Stimulated activated CD8-positive, alpha-beta memory T cell treated with anti-CD3 and anti-CD28 coated beads, Interleukin-7, amount 100 ng/mL, for 1 hour (primary cell): ENCODE measurements at places on chromosomes 5 and 9.

GRCh38 chr5:133494232-133494922 lies 118.0 kb downstream of the FSTL4 start:
- DNase-seq: no peak

- no peak for DNase-seq
These were observed 138.8 kb downstream of the KDM4C start for GRCh38 chr9:6896562-6896961.

DNA sequence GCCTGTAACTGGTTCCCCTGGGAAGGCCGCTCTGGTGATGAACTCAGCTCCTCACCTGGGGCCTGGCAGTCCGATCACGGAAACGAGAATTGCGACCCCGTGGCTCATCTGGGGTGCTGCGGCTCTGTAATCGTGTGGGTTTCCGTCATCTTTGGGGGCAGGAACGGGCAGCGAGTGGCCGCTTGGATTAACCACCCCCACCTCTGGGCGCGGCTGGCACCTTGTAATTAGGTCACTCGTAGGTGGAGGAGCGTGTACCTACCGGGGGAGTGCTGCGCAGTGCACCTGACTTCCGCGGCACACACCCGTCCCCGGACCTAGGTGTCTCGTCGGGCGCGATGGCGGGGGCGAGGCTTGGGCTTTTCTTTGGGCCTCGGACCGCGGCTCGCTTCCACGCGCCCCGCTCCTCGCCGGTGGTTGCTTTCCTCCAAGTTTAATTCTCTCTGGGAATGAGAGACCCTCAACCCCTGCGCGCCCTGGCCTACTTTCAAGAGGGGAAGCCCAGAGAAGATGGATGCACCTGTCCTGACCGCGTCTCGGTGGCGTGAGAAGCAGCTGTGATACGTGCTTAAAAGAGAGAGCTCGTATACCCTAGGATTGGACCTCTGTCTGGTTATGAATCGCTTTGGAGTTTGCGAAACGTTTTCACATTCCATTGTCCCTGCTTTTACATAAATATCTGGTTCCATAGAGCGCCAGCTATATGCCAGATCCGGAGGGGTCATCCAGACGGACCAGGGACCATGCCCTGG lies 744 bp upstream of the PPP2CA start:
- no peak for DNase-seq

DNA sequence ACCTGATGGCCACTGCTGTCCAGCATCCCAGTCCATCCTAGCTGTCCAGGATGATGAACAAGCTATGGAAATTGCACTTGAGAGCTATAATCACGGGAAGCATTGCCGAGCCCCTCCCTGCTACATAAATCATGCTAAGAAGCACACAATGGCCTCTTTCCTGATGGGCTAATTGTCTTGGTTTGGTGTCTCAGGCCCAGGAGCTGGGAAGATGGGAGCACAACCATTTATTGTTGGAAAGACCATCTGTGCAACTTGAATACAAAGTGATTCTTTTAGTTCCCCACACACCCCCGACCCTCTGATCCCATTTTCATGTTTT lies 80.4 kb downstream of the RGS3 start:
- no peak for DNase-seq

GRCh38 chr5:68612972-68613371 lies 397.4 kb downstream of the PIK3R1 start:
- DNase-seq: no peak

DNA sequence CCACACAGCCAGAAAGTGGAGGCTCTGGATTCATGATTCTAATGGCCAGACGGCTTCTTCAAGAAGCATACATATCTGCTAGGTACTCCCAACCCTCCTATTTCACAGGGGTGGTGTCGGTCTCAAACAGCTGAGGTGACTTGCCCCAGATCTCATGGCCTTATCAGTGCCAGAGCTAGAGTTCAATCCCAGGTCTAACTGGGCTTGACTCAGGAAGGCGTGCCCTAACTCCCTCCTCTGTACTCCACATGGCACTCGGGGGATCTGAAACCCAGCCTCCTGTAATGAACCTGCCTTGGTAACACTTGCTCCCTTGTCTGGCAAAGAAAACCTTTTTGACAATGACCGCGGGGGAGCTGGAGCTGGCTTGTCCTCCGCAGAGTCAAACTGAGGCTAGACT lies 2.1 kb downstream of the QRFP start:
- no peak for DNase-seq

DNA sequence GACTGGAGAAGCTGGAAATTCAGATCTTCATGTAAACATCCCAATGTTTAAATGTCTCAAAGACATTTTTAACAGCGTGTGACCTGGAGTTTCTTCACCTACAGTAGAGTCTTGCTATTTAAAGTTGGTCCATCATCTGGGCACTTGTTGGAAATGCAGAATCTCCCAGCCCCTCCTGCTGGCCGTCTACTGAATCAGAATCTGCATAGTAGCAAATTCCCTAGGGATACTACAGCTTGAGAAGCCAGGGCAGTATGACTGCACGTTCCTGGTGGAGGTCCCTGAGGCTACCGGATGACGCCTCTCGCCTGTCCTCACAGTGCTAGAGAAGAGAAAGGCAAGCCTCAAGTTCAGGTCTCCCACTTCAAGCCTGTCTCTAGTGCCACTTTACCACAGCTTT lies 15.7 kb downstream of the SAP30L start:
- no peak for DNase-seq

- no peak for DNase-seq
These were observed 38.8 kb upstream of the CCDC112 start for GRCh38 chr5:115335301-115335700.

GRCh38 chr9:878239-878638 lies 36.7 kb downstream of the DMRT1 start:
- DNase-seq: no peak

- DNase-seq: no peak
These were observed 60.1 kb upstream of the GNAQ start for GRCh38 chr9:78091731-78092130.
